ENCODE measurements at places on chromosomes 6 and 20. TPM values are rescaled to one million over a fixed set of nuclear protein-coding genes. Genes with fewer than 3 reads are reported as not detected.

DNA sequence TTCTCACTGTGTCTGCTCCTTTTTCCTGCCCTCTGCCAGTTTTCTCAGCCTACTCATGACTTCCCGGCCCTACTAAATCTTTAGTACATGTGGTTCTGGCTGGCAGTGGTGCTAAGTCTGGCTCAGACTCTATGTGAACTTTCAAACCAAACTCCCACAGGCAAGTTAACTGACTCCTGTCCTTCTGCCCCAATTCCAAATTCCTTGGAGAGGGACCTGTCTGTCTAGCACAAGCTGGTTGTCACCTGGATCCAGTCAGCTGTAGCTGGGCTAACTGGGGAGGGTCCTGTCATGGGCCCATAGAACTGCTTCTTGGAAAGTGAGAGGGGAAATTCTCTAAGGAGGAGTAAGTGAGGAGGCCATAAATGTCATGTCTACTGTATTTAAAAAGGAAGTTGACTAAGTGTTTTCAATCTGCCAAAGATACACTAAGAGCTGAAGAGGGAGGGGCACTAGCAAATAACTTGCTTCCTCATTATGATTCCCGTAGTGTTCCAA is 240.1 kb downstream of the KCNQ5 start:
- H3K4me3 ChIP-seq: no peak overlapping the region
- no peak for DNase-seq
- no peaks in the 10 kb centered on the region for H3K4me1 ChIP-seq
- no peak overlapping the region for H3K27ac ChIP-seq
- no peaks in the 10 kb centered on the region for H3K27me3 ChIP-seq

DNA sequence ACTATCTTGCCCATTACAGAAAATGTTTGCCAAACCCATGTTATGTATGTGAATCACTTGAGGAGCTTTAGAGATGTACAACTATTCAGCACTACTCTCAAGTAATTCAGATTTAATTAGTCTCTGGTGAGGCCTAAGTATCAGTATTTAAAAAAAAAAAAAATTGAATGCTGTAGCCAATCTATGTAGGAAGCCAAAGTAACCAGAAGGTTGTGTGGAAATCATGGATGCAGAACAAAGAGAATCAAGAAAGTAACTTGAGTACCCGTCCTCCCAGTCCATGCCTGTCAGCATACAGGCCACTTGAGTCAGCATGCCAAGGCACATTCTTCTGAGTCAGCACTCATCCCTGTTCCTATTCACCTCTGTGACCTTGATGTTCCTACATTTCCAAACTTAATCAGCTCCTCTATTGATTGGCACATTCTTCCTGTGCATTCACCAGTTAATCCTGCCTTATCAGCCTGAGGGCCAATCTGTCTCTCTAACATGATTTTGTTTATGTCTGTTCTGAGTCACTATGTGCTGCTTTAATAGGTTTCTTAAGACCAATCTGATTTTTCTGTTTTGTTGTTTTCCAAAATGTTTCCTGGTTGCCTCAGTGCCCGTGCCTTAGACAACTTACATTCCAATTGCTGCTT is 165.6 kb downstream of the KCNQ5 start:
- H3K4me3 ChIP-seq: no peak overlapping the region
- no peaks in the 10 kb centered on the region for H3K27me3 ChIP-seq
- no peaks in the 10 kb centered on the region for H3K36me3 ChIP-seq
- H3K27ac ChIP-seq: no peak overlapping the region
- no peak for DNase-seq

DNA sequence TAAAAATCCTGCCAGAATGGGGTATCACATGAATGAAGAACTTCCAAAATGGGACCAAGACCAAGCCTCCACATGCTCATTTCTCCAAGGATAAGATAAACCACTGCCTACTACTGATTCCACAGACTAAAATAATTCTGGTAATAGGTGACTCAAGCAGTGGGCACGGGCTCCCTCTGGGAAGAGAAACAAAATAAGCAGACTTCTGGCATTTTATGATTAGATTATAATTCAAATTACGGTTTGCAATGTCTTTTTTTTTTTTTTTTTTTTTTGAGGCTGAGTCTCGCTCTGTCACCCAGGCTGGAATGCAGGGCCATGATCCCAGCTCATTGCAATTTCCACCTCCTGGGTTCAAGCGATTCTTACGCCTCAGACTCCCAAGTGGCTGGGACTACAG is 16.0 kb downstream of the UQCC1 start:
- no peak for DNase-seq
- H3K4me3 ChIP-seq: no peak overlapping the region
- no peaks in the 10 kb centered on the region for H3K36me3 ChIP-seq
- H3K27ac ChIP-seq: no peak overlapping the region
- H3K27me3 ChIP-seq: no peaks in the 10 kb centered on the region

DNA sequence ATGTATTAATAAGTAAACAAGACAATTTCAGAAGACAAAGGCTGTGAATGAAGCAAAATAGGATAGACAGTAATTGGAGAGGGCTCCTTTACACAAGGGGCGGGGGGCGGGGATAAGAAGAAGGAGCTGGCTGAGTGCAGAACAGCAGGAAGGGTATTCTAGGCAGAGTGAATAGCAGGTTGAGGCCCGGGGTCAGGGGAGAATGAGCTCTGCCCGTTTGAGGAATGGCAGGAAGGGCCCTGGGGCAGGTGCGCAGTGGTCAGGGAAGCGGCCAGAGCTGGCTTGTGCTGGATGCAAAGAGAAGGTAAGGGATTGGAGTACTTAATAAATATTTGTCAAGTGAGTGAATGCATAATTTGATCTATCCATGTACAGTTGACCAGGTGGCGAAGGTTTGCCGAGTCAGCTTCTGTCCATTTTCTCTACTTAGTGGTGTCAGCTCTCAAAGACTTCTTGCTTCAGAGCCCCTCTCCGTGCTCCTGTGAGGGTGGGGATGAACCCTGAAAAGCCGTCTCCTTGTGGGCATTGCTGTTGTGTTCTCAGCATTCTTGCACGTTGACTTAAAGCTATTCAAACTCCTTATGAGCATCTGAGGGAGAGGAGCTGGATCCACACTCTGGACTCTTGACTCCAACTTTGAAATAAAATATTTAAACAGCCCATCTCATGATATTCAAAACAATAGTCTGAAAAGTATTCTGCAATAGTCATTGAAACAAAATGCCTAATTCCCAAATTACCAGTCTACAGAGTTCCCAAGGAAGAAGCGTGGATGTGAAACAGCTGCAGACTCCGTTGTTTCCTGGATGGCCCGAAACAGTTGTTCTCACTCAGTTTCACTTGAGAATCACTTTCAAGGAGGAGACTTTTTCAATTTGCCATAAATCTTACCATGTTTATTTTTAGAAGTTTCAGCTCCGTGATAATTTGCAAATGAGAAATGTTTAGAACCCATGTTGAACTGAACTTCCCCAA is 105.1 kb downstream of the EDN3 start:
- peaks cover 3% of the 10 kb centered on the region for H3K27me3 ChIP-seq
- H3K36me3 ChIP-seq: no peaks in the 10 kb centered on the region
- H3K4me1 ChIP-seq: peaks cover 16% of the 10 kb centered on the region
- DNase-seq: no peak
- no peak overlapping the region for H3K27ac ChIP-seq

DNA sequence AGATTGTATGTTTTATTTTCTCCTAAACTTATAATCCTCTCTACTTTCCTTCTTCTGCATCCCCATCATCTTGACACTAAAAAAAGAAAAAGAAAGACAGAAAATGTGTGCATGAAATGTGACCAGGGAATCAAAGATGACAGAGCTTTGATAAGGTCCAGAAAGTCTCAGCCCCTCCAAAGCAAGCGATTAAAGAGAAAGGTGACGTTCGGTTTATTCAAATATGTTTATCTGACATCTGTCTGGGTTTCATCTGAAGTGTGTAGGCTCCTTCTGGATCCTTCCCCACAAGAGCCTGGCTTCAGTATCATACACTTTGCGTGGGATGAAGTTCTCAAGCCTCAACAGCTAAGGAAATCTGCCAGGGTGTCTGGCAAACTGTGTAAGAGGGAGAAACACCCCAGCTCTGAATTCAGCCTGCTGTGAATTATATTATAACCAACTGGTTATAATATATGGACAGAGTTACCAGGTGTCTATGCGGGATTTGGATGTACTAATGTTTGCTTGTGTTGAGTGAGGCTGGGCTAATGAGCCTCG is 263.0 kb downstream of the ZNF217 start:
- H3K36me3 ChIP-seq: peaks cover 4% of the 10 kb centered on the region
- peaks cover 2% of the 10 kb centered on the region for H3K27me3 ChIP-seq
- peaks cover 15% of the 10 kb centered on the region for H3K4me1 ChIP-seq
- no peak overlapping the region for H3K27ac ChIP-seq

DNA sequence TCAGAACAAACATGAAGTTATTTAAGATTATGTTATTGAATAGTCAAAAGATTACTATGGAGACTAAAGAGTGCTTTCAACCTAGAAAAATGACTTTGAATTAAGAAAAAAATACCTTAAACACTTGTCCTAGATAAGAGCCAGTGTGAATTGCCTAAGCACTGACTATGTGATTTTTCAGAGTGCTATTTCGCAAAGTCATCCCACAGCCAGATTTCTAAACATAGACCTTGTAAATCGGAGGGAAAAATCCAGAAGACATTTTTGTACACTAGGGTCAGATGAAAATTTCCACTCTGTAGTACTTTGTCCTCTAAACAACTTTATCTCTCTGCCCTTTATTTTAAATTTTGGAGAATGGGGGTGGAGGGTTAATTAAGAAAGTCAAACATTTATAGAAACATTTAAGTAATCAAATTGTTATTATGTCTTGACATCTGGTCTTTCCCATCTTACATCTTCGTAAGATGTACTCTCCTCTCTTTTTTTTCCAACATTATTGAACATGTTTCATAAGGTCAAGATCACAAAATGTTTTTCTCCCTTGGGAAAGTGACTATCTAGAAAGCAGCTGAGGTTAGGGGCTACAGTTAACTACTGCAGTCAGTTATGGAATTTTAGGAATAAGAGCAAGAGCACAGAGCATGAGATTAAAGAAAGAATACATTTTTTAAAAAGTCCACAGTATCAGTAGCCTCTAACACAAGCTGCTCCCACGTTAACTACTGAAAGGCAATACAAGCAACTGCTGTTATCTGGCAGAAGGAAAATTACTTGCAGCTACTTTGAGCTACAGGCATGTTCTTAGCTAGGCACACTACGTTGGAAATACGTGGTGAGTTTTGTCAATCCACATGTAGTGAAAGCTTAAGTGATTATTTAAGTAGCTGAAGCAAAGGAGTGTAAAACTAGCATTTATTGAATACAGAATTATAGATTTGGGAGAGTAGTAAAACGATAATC is 648.5 kb downstream of the HTR1B start:
- no peaks in the 10 kb centered on the region for H3K36me3 ChIP-seq
- no peak for DNase-seq
- H3K27ac ChIP-seq: no peak overlapping the region

DNA sequence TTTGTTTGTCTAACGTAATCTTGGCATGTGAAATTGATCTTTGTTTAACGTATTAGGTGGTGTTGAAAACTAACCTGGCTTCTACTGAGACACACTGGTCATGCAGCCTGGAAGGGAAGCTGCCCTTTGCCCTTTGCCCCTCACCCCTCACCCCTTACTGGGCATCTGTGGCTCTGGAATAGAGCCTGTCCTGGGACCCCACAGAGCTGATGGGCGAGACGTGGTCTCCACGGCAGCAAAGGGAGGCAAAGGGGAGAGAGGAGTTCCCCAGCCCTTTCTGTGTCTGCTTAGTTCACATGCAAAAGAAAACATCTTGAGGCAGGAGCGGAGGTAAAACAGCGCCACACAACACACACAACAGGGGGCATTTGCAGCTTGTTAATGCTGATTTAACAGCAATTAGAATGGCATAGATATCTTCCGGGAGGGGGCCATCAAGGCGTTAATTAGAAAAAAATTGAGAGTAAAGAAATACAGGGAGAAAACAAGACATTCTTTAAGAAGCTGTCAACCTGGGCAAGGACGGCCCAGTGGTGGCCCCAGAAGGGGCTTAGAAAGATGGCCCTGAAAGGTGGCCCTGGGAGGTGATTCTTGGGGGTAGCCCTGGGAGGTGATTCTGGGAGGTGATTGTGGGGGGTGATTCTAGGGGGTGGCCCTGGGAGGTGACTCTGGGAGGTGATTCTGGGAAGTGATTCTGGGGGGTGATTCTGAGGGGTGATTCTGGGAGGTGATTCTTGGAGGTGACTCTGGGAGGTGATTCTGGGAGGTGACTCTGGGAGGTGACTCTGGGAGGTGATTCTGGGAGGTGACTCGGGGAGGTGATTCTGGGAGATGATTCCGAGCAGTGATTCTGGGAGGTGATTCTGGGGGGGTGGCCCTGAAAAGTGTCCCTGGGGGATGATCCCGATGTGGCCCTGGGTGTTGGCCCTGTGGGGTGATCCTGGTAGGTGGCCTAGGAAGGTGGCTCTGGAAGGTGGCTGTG is 44.5 kb upstream of the DACT2 start:
- no peak overlapping the region for H3K27ac ChIP-seq
- H3K36me3 ChIP-seq: peaks cover 16% of the 10 kb centered on the region
- no peak overlapping the region for H3K4me3 ChIP-seq
- no peak for DNase-seq
- H3K27me3 ChIP-seq: peaks cover 5% of the 10 kb centered on the region

GRCh38 chr6:89161326-89162046 is 15.6 kb downstream of the PM20D2 start:
- no peak overlapping the region for H3K4me3 ChIP-seq
- H3K27ac ChIP-seq: no peak overlapping the region
- H3K27me3 ChIP-seq: no peaks in the 10 kb centered on the region
- H3K4me1 ChIP-seq: no peaks in the 10 kb centered on the region

DNA sequence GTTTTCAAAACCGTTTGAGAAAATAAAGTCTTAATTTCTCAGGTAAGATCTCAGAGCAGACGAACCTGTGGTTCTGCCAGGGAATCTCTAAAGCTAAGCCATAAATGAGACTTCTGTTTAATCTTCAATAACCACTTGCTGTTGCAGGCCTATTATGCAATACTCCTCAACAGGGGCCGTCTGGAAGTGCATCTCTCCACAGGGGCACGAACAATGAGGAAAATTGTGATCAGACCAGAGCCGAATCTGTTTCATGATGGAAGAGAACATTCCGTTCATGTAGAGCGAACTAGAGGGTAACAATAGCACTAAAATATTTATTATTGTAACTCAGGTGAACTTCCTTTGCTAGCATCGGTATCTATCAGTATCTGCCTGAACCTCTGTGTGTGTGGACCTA is 223.7 kb downstream of the ARHGAP18 start:
- peaks cover 2% of the 10 kb centered on the region for H3K27me3 ChIP-seq
- H3K27ac ChIP-seq: peak overlapping the region; percentile 91
- no peak for DNase-seq

Gene AVP
- total RNA-seq: not detected

Gene BTN1A1
- total RNA-seq: not detected
